ENCODE measurements at places on chromosomes 12 and 14.

DNA sequence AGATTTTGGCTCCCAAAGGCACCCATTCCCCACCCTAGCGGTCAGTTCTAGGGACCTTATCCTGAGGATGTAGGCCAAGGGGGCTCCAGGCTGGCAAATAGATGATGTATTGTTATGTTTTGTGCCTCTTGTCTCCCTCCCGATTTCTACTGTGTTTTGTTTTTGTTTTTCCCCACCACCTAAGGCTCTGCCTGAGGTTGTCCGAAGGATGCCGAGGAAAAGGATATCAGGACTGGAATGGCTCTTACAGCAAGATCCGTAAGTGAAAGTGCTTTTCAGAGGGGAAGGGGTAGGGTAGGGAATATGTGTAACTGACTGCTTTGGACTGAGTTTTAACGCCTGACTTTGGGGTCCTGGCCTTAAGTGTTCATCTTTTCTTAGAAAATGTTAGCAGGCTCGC is 6.6 kb downstream of the FOXG1 start:
- DNase-seq = no peak

DNA sequence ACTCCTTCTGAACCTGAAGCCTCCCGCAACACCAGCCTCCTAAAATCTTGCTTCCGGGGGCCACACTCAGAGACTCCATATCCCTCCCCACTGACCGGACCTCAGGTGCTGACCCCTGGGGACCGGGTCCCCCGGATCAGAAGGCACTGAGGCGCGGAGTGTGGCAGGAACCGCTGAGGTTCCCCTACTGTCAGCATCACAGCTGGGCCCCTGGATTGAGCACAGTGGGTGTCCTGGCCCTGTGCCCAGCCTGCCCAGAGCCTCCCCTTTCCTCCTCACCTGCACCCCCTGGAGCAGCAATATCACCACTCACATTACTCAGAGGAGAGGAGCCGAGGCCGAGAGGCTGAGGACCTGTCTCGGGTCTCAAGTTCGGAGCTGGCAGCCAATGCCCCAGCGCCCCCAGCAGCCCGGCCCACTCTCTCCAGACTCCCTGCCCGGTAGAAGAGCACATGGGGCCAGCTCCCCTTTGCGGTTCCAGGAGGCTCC is 101.2 kb upstream of the EIF5 start:
- no peak for DNase-seq

DNA sequence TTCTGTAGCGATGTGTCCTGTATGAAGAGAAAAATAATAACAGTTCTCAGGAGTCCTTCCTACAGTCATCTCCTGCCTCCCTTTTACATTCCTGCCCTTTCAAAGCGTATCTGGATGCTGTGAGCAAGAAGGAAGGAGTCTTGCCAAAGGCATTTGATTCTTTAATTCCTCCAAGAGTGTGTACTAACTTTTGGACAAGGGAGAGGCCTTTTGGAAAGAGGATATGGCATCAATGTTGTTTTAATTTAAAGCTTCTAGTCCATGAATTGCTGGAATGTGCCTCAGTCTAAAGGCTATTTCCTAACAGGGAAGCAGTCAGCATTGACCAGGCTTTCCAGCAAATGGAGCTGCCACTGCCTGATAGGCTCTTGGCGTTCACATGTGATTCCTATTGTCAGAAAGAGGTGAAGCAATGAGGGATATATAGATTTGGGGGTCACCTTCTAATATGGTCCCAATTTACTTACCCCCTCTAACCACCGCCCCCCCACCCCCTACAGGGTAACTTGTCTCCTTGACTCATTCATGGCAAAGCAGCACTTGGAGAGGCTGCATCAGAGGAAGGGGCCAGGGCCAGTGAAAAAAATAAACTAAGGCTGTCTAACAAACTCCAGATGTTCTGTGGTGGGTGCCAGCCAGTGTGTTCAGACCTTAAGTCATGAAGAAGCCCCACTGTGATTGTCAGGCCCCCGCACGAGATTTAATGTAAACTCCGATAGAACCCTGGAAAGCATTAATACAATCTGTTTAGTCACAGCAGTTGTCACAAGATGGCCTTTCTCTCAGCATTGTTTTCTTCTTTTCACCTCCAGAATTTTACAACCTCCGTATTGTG is 220.3 kb downstream of the FBXL14 start:
- no peak for DNase-seq

GRCh38 chr12:65308601-65309071 is 30.2 kb downstream of the MSRB3 start:
- DNase-seq = no peak

DNA sequence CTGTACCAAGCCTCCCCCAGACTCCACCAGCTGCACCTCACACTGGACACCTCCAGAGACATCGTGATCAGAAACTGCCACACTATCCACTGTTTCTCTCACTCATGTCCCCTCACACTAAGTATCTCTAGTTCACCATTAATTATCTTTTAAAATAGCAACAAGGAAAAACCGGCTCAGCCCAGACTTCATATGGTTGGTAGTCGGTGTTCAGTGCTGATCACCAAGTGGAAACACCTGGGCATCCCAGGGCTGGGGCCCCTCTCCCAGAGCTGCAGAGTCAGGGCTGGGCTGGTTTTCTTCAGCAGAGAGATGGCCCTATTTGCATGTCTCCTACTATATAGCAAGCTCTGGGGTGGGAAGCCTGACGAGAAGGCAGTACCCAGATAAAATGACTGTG is 1140.0 kb downstream of the TMEM121 start:
- DNase-seq = no peak

GRCh38 chr12:129196927-129197326 is 343.6 kb downstream of the GLT1D1 start:
- no peak for DNase-seq

- DNase-seq = no peak
Measured at GRCh38 chr14:101889898-101890297, 74.5 kb upstream of the DYNC1H1 start.

GRCh38 chr12:6612652-6613014 is 5.5 kb upstream of the CHD4 start:
- DNase-seq = no peak

GRCh38 chr14:92726135-92726932 is 22.1 kb downstream of the LGMN start:
- DNase-seq = no peak

DNA sequence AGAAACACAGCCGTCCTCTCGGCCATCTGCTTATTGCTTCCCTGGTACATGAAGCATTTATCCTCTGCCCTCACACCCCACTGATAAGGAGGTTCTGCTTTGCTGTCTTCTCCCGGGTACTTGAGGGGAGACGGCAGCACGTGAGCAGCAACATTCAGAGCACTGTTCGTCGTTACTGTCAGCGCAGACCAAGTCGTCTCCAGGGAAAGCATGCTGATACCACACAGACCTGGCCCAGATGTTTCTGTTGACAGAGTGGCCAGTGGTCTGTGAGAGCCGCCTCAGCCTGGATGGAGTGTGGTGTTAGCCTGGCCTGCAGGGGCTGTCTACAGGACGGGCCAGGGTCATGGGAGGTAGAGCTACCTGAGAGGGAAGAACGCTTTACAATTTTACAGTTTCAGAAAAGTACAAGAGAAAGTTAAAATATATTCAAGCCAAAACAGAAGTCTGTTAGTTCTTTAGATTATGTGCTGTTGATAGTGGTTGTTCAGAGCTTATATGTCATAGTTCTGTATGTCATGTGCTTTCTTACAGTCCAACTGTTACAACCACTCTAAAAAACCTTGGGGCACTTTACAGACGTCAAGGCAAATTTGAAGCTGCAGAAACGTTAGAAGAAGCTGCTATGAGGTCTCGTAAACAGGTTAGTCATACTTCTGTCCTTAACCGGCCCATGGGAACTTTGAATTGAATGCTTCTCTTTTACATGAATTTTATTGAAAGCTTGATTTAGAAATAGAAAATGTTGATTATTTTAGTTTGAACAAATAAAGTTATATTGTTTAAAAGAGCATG is 38.2 kb downstream of the XRCC3 start:
- DNase-seq = no peak

DNA sequence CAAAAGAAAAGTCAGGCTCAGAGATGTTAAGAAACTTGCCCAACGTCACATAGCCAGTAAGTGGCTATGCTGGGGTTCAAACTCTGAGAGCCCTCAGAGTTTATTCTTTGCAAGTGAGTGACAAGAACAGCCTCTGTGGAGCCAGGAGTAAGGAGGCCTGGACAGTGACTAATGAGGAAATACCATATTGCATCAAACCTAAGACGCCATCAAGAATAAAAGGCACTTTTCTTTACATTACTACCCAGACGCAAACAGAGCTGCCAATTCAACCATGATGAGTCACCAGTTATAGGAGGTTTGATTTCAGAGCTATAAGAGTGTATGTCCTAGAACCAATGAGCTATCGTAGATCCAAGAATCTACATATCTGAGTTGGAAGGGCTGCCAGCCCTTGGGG is 9.4 kb downstream of the TNFRSF1A start:
- DNase-seq = no peak

GRCh38 chr12:45509187-45509586 is 220.3 kb upstream of the ARID2 start:
- no peak for DNase-seq

GRCh38 chr14:99246536-99247097 is 25.4 kb downstream of the BCL11B start:
- DNase-seq = no peak

- DNase-seq = no peak
Measured at GRCh38 chr14:56081139-56081538, 37.1 kb upstream of the PELI2 start.

DNA sequence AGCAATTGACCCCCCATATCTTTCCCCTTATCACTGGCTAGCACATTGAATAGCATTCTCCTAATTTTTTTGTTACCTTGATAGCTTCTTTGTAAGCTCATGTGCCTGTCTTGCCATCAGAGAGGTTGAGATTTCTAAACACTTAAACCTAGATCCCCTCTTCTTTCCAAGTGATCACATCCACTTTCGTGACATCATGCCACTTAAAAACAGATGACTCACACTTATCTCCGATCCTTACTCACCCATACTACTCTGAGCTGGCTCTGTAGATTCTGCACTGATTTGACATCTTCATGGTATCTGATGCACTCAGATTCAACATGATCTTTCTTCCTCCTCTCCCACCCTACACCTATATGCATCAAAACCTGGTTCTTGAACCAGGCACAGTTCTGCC is 10.5 kb downstream of the GPR137C start:
- no peak for DNase-seq

DNA sequence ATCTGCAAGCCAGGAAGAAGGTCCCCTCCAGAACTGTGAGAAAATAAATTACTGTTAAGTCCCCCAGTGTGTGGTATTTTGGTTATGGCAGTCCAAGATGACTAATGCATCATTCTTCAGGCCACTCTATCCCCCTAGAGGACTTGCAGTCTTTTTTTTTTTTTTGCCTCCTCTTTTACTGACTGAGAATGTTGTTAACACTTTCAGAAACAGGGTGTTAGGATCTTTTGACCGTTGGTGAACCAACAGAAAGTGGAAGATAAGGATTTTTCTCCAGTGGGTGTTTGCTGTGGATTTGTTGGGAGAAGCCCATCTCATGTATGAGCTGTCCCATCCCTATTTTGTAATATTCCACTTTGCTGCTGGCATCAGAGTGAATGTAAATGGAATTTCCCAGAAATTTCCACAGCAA is 37.8 kb downstream of the MARK3 start:
- DNase-seq = no peak

DNA sequence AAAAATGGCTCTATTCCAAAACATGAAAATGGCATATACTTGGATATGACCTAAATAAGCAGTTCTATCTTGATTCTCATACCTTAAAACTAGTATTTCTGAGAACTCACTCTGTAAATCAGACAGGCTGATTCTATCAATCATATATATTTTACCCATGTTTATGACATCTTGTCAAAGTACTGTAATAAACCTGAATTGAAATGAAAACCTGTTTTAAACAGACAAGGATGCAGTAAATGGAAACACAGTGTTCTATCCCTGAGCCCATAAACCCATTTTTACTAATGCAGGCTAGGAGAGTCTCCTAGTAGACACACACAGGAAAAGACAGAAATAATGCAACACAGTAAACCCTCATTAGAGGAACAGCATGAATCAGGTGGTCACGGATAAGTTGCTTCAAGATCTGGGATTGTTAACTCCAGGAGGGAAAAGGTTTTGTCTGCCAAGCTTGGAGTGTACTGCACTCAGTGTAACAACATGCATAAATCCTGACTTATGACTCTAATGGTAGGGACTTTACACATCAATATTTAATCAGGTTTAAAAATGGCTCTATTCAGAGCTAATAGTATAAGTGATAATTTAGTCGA is 93.6 kb upstream of the CPNE8 start:
- no peak for DNase-seq

- DNase-seq = no peak
Measured at GRCh38 chr12:78457938-78458337, 406.6 kb upstream of the SYT1 start.

- DNase-seq = no peak
Measured at GRCh38 chr14:65377576-65377975, 35.0 kb upstream of the FUT8 start.

DNA sequence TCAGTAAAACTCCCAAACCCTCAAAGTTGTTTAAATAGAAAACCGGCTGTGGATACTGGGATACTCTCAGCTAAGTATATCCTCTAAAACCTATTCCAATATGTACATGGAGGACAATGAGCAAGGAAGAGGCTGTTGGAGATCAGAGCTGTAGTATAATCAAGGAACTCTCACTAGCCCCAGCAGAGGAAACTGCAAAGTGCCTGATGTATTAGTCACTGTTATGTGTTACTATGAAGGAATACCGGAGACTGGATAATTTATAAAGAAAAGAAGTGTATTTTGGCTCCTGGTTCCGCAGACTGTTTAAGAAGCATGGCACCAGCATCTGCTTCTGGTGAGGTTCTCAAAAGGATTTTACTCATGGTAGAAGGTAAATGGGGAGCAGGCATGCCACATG is 65.6 kb upstream of the RPL10L start:
- no peak for DNase-seq

GRCh38 chr14:28565345-28565744 is 201.2 kb upstream of the FOXG1 start:
- no peak for DNase-seq

GRCh38 chr14:80055667-80056496 is 155.4 kb downstream of the DIO2 start:
- no peak for DNase-seq

GRCh38 chr14:68137704-68138619 is 318.4 kb downstream of the RAD51B start:
- no peak for DNase-seq

GRCh38 chr12:57584690-57585089 is 6.3 kb upstream of the PIP4K2C start:
- no peak for DNase-seq

GRCh38 chr12:107406932-107407331 is 278.7 kb upstream of the PWP1 start:
- DNase-seq = no peak

GRCh38 chr12:52865090-52865944 is 16.5 kb upstream of the KRT78 start:
- no peak for DNase-seq

DNA sequence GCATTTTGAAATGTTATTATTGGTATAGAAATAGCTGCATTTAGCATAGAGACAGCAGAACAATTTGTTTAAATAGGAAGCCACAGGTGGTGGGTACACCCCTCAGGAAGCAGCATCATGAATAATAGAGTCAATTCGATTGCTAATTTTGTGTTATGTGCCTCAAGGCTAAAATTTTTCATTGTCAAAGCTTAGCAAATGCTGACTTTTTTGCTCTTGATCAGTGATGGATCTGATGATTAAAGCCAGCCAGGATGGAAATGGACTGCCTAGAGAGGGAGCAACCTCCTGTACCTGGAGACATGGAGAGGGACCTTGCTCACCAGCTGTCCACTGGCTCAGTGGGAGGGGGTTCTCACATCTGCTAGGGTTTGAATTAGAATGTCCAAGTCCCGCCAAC is 4.5 kb upstream of the KRT8 start:
- no peak for DNase-seq

All from stimulated activated CD4-positive, alpha-beta T cell treated with anti-CD3 and anti-CD28 coated beads, Interleukin-1b, Interleukin-23, amount 100 ng/mL, for 4 hours (primary cell).